NCI-H1105 (cell line): ENCODE measurements at places on chromosomes 4 and X.
A peak's percentile ranks its signal among the peaks of the same experiment; 100 is the strongest.

- DNase-seq = no peak
Observed at GRCh38 chrX:37759878-37760418, 19.9 kb upstream of the CYBB start.

DNA sequence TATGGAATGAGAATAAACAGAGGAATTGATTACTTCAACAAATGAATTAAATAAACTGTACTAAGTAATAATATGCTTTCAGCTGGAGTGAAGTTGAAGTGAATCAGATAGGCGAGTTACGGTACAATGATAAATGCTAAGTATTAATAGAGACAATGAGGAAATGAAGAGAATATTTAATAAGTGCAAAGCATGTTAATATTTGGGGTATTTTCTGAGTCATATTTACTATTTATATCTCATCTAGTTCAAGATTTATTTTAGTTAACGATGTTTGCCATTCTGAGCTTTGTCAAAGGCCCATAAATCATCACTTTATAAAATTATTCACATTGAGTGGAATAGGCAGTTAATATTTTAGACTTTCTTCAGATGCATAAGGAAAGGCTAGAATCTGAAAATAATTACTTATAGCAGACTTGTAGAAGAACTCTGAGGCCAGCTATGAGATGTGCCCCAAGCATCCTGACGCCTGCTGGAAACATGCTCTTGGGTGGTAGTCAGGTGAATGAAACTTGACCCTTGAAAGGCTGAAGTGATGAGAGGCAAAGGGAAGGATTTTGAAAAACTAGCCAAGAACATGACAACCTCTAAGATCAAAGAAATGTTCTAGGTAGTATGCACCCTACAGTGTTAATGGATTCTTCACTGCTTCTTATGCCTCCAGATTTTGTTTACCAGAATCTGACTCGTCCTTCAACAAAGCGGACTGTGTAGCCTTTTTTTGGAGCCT lies 133.8 kb upstream of the STIM2 start:
- no peak for DNase-seq

DNA sequence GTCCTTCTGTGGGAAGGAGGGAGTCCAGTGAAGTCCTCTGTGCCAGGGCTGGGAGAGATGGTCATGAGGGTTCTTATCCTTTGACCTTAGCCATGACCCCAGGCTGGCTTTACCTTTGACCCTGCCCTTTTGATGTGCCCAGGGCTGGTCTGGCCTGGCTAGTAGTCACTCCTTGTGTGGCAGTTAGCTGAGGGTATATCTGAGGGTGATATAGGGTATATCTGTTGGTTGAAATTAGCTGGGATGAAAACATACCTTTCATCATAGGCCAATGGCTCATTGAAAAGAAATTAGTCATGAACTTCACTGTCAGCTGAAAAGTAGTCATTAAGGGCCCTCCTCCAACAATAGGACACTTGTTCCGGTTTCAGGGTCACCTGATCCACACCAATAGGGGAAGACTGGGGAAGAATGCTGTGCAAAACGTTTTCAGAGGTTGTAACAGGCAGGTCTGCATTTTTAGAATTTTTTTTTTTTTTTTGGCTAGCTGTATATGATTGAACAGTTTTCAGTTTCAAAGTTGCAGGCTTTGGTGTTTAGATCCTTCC lies 74.6 kb upstream of the STOX2 start:
- no peak for DNase-seq

- DNase-seq = peak; percentile 59
Observed at GRCh38 chrX:10620121-10620699, at the start of gene MID1. Gene MID1, minus strand, starts transcription at chrX:10620585. Its CDS starts 53,038 bp downstream, at chrX:10567547.

- DNase-seq = no peak
Observed at GRCh38 chr4:80911458-80911857, 119.0 kb upstream of the BMP3 start.

- DNase-seq = no peak
Observed at GRCh38 chr4:99276417-99276816, 14.4 kb downstream of the ADH1A start.

DNA sequence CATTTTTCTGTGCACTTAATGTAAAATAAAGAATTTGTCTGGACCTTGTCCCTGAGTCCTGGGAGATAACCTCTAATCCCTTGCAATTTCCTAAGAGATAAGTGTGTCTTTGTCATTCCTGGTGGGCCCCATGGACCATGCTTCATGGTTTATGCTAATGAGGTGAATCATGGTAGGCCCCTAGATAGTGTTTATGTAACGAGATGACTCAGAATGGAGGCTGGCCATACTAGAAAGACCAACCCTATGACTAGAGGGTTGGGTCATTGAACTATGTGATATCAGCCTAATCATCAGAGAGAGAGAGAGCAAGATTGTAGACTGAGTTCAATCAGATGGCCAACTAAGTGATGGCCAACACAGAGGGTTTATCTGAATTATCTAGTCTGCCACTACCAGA lies 64.2 kb upstream of the NHSL2 start:
- no peak for DNase-seq

DNA sequence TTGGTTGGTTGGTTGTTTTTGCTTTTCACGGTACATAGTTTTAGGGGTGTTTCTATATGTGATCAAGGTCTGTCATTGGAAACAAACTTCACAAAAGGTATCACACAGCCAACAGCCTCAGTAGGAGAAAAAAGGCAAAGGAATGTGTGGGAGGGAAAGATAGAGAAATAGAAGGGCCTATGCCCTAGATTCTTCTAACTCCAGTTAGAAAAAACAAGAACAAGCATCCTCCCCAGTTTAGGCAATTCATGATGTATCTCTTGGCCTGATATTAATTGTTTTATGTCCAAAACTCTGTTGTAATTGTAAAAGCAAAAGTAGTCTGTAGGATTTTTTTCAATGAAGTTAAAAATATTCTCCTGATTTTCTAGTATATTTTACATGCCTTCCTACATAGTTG lies 192.4 kb upstream of the EDNRA start:
- DNase-seq = no peak

DNA sequence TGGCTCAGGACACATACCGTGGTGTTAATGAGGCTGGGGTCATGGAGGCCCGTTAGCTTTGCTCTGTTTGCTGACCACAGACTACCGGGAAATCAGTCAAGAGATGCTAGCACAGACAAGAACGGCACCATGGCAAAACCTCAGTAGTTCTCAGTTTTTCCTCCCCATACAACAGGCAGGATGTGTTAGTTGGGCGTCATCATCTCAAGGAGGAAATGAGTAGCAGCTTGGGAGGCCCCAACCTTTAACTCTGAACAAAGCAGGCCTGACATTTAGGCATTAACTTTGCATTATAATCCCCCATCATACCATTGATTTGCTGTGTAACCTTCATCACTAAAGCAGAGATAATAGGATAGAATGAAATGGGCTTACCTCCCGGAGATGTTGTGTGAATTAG lies 714.2 kb downstream of the RPA4 start:
- no peak for DNase-seq
